ENCODE measurements at places on chromosomes 12 and 14.

DNA sequence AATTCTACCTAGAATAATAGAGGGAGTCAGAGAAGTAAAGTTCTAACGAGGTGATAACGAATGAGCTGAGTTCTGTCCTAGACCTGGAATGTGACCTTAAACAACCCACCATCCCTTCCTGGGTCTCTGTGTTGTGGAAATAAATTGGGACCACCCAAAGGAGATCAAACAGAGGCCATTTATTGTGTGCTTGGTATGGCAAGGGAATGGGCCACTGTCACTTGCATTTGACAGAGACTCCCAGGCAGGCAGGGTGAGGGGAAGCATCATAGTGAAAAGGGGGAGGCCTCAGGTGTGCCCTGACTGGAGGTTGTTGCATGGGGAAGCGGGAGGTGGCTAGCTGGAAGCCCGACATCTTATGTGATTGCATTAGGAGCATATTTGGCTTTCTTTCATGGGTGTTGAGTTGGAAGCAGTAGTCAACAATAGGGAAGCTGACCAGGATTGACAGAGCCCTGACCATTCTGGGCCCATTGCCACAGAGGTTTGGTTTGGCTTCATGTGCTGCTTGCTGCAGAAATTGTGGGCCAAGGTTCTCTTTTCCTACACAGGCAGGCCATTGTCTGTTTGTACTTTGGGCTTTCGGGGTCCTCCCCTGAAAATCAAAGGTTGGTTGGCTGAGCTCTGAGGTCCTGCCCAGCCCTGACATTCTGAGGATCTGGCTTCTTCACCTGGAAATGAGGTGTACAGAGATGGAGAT, 17.6 kb upstream of the FAM181A start:
- DNase-seq: no peak

DNA sequence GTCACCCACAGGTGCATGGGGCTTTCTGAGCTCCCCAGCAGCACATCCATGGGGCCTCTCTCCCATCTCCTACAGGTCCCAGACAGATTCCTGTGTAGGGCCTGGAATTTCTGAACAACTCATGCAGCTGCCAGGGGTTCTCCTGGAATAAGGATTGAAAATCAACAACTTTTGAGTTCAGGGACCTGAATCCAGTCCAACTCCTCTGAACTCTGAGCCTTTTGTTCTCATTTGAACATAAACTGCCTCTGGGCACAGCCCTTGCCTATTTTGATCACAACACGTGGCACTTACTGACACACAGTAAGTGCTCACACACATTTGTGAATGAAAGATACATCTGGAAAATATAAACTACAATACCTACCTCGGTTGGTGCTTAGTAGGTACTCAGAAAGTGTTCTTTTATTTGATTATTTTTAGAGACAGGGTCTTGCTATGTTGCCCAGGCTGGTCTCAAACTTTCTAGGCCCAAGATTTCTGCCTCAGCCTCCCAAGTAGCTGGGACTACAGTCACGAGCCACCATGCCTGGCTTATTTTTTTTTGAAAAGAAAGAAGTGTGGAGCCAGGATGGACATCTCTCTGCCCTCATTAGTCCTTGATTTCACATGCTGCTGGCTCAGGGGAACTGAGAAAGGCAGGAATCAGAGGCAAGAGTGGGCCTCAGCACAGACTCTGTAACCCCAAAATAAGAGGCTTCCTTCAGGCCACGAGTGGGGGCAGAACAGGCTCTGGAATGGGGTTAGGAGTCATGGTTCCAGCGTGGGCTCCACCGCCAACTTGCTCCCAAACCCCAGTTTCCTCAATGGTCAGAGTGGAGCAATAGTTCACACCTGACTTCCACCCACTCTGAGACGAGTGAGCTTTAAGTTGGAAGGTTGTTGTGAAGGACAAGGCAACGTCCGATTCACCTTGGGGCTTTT, 27.0 kb downstream of the SYNE3 start:
- DNase-seq: no peak

DNA sequence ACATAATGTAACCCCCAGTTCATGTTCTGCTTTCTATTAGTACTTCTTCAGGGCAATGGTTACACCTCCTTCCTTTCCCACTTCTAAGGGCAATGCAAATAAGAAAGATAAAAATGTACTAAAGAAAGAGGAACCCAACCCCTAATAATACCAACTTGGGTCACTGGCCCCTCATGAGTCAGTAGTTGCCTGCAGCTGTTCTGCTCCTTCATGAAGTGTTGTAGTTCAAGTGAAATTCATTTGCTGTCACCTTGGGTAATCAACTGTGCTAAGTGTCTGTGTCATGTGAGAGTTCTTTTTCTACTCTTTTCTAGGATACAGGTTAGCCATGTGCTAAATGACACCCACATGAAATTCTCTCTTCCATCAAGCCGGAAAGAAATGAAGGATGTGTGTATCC, 91.8 kb downstream of the PLXNC1 start:
- DNase-seq: no peak

DNA sequence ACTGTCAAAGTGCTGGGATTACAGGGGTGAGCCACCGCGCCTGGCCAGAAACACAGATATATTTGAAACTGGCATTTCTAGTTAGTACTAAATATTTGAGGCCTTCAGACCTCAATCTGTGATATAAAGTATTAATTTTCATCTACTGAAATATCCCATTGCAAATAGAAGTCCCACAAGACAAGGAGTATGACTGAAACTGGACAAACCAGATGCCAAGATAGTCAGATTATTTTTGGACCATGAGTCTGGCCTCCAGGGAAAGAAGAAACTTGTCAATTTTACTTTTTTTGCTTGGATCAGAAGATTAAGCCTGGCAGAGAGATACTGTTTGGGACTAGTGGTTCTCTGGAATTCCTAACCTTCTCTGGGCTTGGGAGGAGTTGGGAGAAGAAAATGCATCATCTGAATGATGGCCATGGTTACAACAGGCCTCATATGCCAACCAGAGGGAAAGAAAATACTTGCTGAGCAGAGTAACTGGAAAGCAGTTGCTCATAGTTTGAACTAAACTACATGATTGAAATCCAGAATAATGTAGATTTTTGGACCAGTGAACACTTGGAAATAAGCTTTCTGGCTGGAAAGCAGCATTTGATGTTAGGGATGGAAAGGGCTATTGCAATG, 2.9 kb upstream of the SMOC1 start:
- DNase-seq: no peak

DNA sequence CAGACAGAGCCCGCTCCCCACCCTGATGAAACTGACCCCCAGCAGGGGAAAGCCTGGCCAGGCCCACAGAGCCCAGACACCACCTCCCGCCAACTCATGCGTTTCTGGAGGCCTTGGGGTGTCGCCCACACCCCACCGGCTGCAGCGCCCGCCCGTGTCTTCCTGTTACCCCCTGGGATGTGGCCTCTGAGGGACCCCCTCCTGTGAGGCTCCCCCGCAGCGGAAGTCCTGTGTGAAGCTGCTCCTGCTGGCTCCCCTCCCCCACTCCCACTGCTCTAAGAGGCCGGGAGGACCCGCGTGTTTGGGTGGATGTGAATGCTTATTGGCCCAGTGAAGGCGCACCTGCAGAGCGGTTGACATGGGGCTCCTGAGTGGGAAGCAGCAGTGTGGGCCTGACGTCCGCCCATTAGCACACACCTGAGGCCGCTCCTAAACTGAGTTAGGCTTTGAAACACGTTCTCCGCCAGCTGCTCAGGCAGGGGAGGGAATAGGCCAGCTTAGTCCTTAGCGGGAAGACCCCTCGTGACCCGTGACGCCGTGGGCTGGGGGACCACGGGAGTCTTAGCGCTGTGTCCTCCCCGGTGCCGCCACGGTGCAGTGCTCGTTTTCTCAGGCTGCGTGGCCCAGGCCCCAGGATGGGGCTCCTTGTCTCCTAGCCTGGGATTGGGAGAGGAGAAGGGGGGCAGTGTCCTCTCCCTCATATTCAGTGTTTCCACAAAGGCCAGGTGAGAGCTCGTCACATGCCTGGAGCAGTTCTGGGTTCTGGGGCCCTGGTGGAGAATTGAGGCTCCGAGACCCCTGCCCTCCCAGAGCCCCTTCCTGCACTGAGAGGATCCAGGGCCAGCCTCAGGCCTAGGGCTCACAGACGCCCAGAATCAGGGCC, 323.4 kb upstream of the SFSWAP start:
- no peak for DNase-seq

DNA sequence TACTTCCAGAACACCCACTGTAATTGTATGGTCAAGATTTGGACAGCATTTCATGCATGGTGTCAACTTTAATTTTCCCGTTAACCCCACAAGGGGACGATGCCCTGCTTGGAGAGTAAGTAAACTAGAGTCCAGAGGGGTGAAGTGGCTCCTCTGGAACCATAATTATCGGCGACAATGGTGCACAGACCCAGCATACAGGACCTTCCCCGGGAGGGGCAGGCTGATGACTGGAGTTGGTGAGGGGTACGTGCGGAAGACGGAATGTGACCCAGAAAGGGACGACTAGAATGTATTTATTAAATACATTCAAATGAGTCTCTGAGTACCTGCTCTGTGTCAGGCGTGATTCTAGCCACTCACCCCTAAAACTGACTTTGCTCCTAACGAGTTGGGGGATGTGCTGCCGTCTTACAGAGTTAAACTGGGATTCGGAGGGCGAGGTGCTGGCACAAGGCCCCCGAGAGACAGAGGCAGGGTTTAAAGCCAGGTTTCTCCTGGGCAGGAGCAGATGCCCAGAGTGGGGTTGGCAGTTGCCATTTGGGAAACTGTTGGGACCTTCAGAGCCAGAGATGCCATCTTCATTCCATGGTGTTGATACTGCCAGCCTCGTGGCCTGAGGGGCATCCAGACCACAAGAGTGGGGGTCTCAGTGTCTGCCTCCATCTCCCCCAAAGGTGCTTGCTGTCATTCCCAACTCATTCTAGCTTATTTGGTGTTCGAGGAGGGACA, 10.9 kb downstream of the RTL1 start:
- DNase-seq: no peak

DNA sequence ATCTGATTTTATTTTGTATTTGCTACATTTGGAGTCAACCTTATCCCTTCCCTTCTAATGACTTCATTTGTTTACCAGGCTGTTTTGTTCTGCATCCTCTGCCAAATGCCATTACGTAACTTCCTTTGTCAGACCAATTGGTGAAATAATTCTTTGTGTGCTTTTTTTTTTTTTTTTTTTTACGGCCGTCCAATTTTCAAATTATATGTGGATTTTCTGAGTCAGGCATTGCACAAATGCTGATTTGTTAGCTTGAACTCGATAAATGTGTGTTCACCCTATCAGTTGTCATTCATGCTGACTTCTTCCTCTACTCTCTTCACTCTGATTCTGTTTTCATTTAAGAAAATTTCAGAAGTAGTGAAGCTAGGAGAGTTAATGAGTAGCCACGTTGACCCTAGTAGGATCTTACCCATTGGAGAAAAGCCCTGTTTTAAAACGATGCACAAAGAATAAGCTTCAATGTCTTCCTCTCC, 386.2 kb downstream of the DIO2 start:
- DNase-seq: no peak
